Hair follicle dermal papilla cell (primary cell): ENCODE measurements at places on chromosomes 1 and 21. TPM values are rescaled to one million over a fixed set of nuclear protein-coding genes. Genes with fewer than 3 reads are reported as not detected.

CFAP74 gene
- total RNA-seq: not detected in 2 replicates

C1orf52 gene
- total RNA-seq: 12.4 and 17.4 TPM in 2 replicates

PRKCZ gene
- 0.97 and 1.1 TPM in 2 replicates for total RNA-seq

DRAXIN gene
- total RNA-seq: under 0.01 TPM in 1 of 2 replicates, not detected in the other

RIT1 gene
- 41.5 and 43.0 TPM in 2 replicates for total RNA-seq

RRP1 gene
- total RNA-seq: 18.5 and 21.4 TPM in 2 replicates

FALEC gene
- not detected in 2 replicates for total RNA-seq

S100A2 gene
- total RNA-seq: 3.4 and 6.8 TPM in 2 replicates

APOBEC4 gene
- not detected in 2 replicates for total RNA-seq

COL8A2 gene
- total RNA-seq: 38.0 and 39.0 TPM in 2 replicates

PCP4 gene
- 1.8 TPM in 1 of 2 replicates, not detected in the other for total RNA-seq

OR2G6 gene
- not detected in 2 replicates for total RNA-seq

KRTAP26-1 gene
- not detected in 2 replicates for total RNA-seq

STRIP1 gene
- 51.7 and 62.8 TPM in 2 replicates for total RNA-seq

AIM2 gene
- not detected in 2 replicates for total RNA-seq

UBAP2L gene
- 126 and 137 TPM in 2 replicates for total RNA-seq

MYOG gene
- not detected in 2 replicates for total RNA-seq

LCE6A gene
- total RNA-seq: not detected in 2 replicates

ZNF670 gene
- 3.0 and 4.4 TPM in 2 replicates for total RNA-seq

PRKAA2 gene
- 2.2 and 2.6 TPM in 2 replicates for total RNA-seq

TFAP2E gene
- total RNA-seq: 0.32 and 0.61 TPM in 2 replicates

PROK1 gene
- total RNA-seq: 0.12 TPM in 1 of 2 replicates, not detected in the other

C1orf115 gene
- total RNA-seq: 0.49 and 0.61 TPM in 2 replicates

TINAGL1 gene
- total RNA-seq: 1.6 and 3.2 TPM in 2 replicates

SLC1A7 gene
- 0.24 TPM in 1 of 2 replicates, not detected in the other for total RNA-seq

RPE65 gene
- not detected in 2 replicates for total RNA-seq

GLIS1 gene
- 12.6 and 15.6 TPM in 2 replicates for total RNA-seq

ASCL5 gene
- not detected in 2 replicates for total RNA-seq

OR14K1 gene
- 0.49 TPM in 1 of 2 replicates, not detected in the other for total RNA-seq

IL12RB2 gene
- not detected in 2 replicates for total RNA-seq

BRINP3 gene
- 0.16 TPM in 1 of 2 replicates, not detected in the other for total RNA-seq

FYB2 gene
- total RNA-seq: under 0.01 TPM in 1 of 2 replicates, not detected in the other

SLC5A9 gene
- not detected in 2 replicates for total RNA-seq

CHI3L2 gene
- 0.49 TPM in 1 of 2 replicates, not detected in the other for total RNA-seq

HTR6 gene
- total RNA-seq: 0.12 TPM in 1 of 2 replicates, not detected in the other
